T-cell (primary cell): ENCODE measurements at places on chromosomes 7 and 10.

GRCh38 chr10:85187047-85187446 lies 858.7 kb downstream of the CCSER2 start:
- DNase-seq = no peak

DNA sequence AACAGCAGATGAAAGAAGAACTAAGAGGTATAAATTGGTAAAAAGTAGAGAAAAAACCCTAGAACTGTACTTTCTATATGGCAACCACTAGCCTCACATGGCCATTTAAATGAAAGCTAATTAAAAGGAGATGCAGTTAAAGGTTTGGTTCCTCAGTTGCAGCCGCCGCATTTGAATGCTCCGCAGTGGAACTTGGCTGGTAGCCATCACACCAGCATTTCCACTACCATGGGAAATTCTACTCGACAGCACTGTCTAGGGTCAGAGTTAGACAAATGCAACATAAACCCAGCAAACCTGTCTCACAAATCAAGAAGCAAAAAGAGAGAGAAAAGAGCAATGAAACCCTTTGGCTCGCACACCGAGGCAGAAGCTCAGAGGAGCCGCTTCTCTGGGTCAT lies 29.7 kb downstream of the VIPR2 start:
- DNase-seq = no peak

DNA sequence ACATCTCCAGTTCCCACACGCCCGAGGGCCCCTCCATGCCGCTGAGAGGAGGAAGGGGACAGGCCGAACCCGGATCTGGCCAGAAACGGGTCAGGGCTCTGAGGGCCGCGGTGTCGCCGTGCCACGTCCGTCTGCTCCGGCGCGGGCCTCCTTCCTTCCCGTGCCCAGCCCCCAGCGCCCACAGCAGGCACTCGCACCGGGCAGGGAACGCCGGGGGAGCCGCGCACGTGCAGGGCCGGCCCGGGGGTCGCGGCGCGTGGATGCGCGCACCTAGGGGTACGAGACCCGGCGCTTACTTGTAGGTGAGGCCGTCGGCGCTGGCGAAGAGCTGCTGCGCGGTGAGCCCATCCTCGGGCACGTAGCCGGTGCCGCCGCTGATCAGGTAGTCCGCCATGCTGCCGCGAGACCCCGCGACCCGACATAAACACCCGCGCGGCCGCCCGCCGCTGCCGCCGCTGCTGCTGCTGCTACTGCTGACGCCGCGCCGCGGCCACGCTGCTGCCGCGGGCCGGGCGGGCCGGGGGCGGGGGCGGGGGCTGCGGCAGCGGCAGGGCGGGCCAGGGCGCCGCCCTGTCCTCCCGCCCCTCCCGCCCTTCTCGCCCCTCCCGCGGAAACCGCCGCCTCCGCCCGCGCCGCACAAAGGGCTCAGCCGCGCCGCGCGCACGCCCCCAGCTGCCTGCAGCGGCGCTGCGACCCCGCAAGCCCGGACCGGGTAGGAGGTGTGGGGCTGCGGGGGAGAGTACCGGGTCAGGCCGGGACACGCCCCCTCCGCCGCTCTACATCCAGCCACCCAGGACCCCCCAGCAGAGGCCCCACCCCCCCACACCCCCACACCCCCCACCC lies 4.1 kb downstream of the IMPDH1 start:
- peak; percentile 62 for DNase-seq

GRCh38 chr10:14859043-14859442 lies 19.6 kb upstream of the SUV39H2 start:
- DNase-seq = no peak

DNA sequence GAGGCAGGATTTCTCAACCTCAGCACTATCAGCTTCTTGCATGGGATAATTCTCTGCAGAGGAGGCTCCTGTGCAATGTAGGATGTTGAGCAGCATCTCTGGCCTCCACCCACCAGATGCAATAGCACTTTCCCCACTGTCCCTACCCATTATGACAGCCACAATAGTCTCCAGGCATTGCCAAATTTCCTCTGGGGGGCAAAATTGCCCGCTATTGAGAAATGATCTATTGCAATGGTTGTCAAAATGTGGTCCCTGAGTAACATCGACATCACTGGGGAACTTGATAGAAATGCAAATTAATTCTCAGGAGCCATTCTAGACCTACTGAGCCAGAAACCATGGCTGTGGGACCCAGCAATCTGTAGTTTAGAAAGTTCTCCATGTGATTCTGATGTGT lies 7.0 kb downstream of the KCNK18 start:
- DNase-seq = no peak

DNA sequence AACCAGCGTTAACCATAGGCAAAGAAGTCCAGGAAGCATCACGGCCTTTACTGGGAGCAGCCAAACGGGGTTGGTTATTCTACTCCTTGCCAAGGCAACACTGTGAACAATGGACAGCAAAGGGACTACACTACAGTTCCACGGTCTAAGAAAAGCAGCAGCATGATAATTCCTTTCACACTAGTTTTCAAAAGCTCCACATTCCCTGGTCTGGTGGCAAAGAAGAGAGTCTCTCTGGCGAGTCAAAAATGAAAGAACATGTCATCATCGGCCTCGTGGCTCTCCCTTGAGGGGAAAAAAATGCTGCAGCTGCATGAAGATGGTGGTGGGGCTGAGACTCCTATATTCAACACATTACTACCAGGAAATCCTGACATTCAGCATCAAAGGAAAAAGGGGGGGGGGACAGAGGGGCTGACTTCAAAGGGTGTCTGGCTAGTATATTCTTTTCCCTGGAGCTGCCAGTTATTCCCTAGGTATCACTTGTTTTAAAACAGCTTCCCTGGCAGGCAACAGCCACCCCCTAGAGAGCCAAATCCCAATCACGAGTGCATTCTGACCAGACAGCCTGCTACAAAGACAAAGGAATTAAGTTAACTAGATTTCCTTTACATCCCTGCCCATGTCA lies 49.1 kb downstream of the SLC37A3 start:
- no peak for DNase-seq

DNA sequence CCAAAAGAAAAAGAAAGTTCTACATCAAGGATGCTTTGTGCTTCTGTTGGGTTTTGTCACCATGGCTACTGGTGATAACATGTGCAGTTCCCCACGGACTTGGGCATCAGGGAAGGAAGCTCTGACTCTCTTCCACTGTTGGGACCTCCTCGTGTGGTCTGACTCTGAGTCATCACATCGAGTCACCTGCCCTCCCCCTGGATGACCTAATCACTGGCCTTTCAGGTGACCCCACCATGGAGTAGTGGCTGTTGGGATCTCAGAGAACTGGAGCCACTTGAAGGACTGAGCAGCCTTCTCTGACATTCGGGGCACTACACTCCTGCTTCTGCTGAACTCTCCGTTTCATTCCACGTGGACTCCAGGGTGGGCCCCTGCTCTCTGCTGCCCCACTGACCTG lies 60.8 kb upstream of the DOCK1 start:
- DNase-seq = no peak

DNA sequence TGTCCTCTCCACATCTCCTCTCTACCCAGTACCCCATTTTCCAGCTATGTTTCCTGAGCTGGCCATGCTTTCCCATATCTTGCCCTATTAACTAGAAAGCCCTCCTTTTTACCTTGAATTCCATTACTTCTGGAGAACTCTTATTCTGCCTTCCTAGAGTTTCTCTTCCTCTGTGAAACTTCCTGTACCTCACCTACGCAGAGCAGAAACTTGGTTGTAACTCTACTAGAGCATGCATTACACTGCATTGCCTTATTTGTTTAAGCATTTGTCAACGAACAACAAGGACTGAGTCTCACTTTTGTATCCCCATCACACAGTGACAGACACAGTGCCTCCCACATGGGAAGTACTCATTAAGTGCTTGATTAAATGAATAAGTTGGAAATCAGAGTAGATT lies 36.4 kb downstream of the VCL start:
- no peak for DNase-seq

- DNase-seq = no peak
Observed at GRCh38 chr7:5302577-5302976, 19.8 kb downstream of the SLC29A4 start.

DNA sequence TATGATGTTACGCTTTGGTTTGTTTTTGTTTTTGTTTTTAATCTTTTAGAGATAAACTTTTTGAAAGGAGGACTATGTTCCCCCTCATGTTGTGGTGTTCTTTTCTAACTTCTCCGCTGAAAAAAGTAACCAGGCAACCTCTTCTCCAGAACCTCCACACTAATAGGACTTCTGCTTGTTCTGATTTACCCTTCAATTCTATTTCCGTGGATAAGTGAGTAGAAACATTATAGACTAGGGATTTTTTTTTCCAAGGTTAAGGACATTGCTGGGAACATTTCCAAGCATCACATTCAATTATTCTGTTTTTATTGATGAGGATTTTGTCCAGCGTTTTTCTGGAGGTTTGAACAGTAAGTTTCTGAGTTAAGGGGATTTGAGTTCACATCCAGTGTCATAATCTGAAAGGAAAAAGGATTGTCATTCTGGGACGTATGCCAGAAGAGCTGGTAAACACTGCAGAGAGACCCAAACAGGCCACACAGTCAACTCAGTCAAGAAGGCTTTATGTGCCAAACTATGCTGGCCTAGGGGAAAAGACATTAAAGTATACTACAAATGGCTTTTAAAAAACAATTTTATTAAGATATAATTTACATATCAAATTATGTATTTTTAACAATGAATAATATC lies 28.3 kb upstream of the RALA start:
- DNase-seq = no peak

DNA sequence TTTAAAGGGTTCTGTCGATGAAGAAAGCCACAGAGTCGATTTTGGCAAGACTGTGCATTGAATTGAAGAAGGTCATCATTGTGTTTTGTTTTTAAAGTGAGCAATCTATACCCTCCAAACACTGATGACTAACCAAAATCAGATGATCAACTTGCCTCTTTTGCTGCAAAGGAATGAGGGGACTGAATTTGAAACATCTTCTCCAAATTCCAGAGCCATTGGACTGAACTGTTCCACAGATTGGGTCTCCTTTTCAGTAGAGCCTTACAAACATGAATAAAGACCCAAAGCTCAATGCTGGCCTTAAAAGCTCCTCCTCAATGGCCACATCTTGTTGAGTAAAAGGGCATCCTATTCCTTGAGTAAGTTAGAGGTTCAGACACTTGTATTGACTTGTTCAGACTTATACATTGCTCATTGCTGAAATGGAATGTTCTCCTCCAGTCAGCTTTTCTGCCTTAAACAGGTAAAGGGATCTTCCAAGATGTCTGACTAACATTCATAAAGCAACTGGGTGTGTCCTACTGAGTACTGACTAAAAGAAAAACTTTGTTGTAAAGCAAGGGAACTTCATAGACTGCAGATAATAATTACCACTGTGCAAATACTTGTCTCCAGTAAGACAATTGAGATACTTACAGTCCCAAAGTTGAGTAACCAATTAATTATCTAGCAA lies 630.6 kb downstream of the KCNMA1 start:
- no peak for DNase-seq

GRCh38 chr10:11373717-11374171 lies 237.7 kb downstream of the USP6NL start:
- DNase-seq = no peak

DNA sequence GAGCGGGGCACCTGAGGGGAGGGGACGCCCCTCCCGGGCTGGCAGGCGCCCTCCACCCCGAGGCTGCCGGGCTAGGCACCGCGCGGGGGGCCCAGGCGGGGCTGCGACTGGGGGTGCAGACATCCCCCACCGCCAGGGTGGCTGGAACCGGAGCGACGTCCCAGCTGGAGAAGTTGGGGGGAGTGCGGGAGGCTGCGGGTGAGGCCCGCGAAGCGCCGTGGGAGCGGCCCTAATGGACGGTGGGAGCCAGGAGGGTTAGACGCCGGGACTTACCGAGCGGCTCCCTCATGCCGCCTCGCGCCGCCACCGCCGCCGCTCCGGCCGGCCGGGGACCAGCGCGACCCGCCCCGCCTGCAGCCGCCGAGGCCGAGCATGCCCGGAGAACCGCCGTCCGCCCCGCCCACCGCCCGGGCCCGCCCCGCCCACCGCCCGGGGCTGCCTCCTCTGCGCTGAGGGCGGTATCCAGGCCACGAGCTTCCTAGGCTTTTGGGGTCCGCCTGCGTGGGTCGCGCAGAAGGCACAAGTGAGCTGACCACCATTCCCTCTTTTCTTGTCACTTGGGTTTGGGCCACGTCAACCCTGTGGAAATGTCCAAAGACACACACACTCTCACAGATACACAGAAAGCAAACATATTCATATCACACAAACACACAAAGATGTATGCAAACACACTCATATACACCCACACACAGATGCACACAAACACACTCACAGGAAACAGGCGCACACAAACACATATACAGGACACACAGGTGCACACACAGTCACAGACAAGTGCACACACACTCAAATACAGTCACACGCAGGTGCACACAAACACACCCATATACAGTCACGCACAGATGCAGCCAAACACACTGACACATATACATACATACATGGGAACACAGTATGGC lies at the start of gene JCAD:
Gene JCAD, minus strand, starts transcription at position 378 of the 899 bp plus-strand sequence. CDS start 11,774 bp downstream, outside the sequence.
- peak; percentile 23 for DNase-seq

- DNase-seq = no peak
Observed at GRCh38 chr7:24059775-24060174, 224.2 kb upstream of the NPY start.

DNA sequence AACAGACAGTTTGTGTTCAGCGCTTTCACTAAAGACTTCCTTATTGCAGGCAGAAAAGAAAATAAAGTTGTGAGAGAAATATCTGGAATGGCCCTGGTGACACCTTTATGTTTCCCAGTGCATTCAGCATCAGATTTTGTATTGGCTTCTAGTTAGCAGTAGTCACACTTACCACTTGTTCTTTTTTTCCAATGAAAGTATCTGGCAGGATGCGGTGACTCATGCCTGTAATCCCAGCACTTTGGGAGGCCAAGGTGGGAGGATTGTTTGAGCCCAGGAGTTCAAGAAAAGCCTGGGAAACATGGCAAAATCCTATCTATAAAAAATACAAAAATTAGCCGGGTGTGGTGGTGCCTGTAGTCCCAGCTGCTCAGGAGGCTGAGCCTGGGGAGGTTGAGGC lies 649.6 kb downstream of the LRMDA start:
- no peak for DNase-seq

GRCh38 chr10:42553064-42553407 lies 85.3 kb downstream of the ZNF33B start:
- no peak for DNase-seq

- DNase-seq = no peak
Observed at GRCh38 chr7:158837790-158838637, 8.7 kb upstream of the ESYT2 start.

GRCh38 chr10:60148266-60148840 lies 241.3 kb downstream of the ANK3 start:
- DNase-seq = no peak

GRCh38 chr7:28190077-28190710 lies 9.6 kb upstream of the JAZF1 start:
- no peak for DNase-seq

DNA sequence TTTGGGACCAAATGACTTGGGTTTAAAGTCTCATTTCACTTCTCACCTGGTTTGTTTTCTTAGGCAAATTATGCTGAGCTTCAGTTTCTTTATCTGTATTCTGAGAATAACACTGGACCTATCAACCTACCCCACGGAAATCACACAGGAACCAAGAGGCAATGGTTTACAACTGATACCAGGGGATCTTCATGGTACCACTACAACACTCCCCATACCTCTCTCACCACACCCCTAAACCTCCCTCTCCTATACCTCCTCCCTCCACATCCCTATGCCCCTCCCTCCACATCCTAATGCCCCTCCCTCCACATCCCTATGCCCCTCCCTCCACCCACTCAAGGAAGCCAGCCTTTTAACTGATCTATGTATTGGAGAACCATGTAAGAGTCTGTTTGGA lies 9.9 kb downstream of the FAM204A start:
- DNase-seq = no peak

GRCh38 chr10:124745252-124745651 lies 1.1 kb upstream of the FAM53B start:
- no peak for DNase-seq
